Left kidney (tissue), 8 donors: ENCODE measurements at places on chromosomes 3 and 15. TPM values are rescaled to one million over a fixed set of nuclear protein-coding genes. Genes with fewer than 3 reads are reported as not detected.

DNA sequence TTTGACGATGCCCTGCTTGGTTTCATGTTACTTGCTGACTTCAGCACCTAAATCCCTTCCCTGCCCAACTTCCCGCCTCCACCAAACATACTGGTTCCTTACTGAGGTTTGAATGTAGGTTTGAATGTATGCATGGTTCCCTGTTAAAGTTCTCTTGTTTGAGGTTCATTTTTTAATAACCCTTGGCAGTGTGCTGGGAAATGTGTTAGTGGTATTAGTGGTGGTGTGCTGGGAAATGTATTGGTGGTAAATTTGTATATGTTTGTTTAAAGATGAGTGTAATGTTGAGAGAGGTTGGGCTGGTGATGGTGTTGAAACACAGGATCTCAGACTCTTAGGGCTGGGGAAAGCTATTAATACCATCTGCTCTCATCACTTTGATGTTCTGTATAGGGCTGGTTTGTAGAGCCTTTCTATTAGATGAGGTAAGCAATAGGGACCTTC is 392.7 kb downstream of the PTPRG start:
- no peak for DNase-seq

DNA sequence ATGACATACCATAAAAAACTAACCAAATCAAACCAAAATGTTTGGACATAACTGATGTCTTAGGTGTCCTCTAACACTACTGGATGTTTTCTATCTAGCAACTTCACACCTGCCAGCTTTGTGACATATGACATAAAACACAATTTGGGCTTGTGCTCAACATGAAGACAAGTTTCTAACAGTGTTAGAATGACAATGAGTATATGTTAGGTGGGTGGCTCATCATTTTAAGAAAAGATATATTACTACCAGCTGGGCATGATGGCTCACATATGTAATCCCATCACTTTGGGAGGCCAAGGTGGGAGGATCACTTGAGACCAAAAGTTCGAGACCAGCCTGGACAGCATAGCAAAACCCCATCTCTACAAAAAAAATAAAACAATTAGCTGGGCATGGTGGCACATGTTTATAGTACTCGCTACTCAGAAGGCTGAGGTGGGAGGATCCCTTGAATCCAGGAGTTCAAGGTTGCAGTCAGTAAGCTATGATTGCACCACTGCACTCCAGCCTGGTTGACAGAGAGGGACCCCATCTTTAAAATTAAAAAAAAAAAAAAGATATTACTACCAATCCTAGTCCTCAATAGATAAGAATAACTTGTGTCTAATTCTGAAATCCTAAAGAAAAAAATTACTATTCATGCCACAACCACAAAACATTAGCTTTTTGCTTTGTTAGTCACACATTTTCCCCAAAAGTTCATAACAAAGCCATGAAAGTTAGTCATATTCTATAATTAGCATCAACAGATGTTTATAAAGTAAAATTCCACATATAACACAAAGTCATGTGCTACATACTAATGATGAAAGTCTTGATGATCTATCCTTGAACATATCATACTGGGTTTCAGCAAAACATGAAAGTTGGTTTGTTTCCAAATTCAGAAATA is 59.9 kb downstream of the LRRFIP2 start:
- DNase-seq: no peak

DNA sequence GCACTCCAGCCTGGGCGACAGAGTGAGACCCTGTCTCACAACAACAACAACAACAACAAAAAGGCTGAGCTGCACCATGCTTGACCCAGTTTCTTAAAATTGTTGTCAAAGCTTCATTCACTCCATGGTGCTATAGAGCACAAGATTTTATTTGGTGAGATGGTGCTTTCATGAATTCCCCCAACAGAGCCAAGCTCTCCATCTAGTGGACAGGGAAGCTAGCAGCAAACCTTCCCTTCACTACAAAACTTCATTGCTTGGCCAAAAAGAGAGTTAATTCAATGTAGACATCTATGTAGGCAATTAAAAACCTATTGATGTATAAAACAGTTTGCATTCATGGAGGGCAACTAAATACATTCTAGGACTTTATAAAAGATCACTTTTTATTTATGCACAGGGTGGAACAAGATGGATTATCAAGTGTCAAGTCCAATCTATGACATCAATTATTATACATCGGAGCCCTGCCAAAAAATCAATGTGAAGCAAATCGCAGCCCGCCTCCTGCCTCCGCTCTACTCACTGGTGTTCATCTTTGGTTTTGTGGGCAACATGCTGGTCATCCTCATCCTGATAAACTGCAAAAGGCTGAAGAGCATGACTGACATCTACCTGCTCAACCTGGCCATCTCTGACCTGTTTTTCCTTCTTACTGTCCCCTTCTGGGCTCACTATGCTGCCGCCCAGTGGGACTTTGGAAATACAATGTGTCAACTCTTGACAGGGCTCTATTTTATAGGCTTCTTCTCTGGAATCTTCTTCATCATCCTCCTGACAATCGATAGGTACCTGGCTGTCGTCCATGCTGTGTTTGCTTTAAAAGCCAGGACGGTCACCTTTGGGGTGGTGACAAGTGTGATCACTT is 2.0 kb downstream of the CCR5 start:
- DNase-seq: no peak

GRCh38 chr15:68305420-68305871 is 27.9 kb downstream of the FEM1B start:
- no peak for DNase-seq

DNA sequence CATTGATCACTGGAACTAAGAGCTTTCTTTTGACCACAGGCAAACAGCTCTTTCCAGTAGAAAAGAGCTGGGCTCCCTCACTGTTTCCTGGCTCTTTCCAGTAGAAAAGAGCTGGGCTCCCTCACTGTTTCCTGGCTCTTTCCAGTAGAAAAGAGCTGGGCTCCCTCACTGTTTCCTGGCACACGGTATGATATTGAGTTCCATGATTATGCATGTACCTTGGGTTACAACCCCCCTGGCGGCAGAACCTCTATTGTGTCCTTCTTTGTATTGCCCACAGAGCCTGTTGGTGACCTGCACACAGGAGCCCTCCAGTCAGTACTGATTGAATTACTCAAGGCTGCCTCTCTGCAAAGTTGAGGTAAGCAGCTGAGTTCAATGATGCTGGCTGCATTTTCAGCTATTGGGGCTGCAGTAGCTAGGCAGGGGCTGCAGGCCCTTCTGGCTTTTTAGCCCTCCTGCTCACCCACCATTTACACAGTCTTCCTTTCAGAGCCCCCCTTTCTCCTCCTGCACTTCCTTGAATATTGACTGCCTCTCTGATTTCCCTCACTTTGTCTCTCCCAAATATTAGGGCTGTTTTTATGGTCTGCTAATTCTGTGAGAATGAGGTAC is 10.2 kb downstream of the ACKR2 start:
- no peak for DNase-seq

- DNase-seq: no peak
Measured at GRCh38 chr15:70415398-70415797, 317.7 kb upstream of the TLE3 start.

- peak; percentile 75 for DNase-seq
Measured at GRCh38 chr3:44685128-44685800, 27.2 kb upstream of the ZNF502 start.

DNA sequence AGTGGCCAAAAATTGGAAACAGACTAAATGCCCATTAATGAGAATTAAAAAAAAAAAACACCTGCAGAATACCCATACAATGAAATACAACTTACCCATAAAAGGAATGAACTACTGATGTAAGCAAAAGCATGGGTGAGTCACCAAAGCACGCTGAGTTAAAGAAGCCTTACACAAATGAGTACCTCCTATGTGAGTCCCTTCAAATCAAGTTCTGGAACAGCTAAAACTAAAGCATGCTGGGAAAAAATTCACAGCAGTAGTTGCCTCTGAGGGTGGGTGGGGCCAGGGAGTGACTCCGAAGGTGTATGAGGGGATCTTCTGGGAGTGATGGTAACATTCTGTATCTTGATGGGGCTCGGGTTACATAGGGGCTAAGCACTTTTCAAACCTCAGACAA is 11.4 kb downstream of the MYO5C start:
- no peak for DNase-seq

- DNase-seq: no peak
Measured at GRCh38 chr3:66229931-66230330, 9.1 kb downstream of the SLC25A26 start.

DNA sequence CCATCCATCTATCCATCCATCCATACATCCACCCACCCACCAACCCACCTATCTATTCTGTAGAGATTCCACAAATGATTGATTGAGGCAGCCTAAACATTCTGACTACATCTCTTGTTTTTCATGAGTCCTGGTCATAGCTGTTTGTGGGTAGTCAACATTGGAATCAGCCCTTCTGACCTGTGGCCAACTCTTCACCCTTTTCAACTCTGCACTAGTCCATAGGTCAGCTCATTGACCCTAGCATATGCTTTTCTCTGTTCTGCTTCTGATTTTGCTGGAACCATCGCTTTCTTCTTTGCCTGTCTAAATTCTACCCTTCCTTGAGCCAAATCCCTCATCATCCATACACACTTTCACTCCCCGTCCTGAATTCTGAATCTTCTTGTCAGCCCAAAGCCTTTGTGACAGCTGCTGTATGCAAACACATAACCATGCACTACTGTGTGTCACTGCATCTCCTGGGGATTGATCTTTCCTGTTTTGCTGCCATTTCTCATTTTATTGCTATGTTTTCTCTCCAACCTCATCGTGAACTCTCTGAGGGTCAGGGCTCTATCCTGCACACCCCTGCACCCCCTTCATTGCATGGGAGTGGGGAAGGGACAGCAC is 16.8 kb upstream of the KCTD6 start:
- no peak for DNase-seq

DNA sequence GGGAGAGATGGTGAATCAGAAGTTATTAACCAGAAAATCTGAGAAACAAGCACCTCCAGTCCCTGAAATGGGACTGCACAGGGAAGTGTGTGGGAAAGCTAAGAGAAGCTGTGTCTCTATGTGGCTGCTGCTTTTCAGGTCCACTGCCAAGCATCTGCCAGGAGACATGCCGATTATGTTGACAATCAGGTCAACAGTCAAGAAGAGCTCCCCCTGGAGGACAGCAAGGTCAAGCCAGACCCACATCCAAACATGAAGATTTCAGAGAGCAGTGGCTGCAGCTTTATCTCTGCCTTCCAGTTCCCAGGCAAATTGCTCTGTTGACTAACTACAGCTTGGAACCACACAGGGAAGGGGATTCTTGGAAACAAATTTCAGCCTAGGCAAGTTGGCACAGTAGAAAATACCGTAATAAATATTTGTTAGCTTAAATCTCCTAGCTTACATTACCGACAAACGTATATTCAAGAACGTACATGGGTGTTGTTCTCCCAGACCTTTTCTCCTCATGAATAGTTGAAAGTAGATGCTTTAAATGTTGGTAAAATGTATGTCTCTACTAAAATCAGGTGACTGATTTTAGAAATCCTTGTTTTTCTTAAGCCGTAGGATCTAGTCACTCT is 394.5 kb upstream of the RARB start:
- no peak for DNase-seq

DNA sequence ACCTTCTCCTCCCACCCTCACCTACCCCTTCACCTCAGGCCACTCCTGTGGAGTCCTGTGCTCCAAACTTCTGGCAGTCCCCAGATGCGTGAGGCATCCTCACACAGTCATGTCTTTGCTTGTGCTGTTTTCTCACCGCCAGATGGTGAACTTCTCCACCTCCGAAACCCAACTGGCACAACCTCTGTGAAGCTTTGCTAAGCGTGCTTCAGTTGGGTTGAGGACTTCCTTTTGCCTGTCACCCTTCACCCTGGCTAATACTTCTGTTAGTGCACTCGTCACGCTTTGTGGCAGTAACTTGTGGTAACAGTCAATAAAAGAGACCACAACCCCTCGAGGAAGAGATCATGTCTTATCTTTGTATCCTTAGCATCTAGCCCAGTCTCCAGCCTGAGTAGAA is 42.0 kb upstream of the SKOR1 start:
- no peak for DNase-seq

GRCh38 chr3:196670339-196670738 is 30.8 kb downstream of the NRROS start:
- DNase-seq: no peak

- DNase-seq: no peak
Measured at GRCh38 chr3:119324899-119325298, 30.7 kb downstream of the ARHGAP31 start.

GRCh38 chr3:153704115-153704514 is 417.1 kb upstream of the ARHGEF26 start:
- DNase-seq: no peak

DNA sequence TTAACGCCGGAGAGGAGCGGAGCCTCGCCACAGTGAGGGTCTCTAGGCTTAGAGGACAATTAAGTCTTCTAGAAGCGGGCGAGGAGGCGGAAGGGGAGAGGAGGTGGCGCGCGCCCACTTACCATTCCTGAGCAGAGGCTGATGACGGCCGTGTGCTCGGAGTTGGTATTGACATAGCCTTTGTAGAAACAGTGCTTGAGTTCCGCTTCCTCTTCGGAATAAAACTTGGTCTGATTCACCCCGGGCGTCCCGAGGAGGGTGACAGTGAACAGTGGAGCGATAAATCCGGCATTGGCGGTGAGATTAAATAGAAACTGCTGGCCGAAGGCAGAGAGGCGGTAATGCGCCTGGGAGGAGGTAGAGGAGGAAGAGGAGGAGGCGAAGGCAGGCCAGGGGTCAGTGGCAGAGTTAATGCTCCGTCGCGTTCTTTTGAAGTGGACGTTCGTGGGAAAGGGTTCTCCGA is 1.3 kb downstream of the ADAMTS9 start:
- no peak for DNase-seq

GRCh38 chr3:41683666-41684350 is 278.1 kb downstream of the ULK4 start:
- no peak for DNase-seq

Gene SLC35G2
- 5.1 TPM for polyA plus RNA-seq

Gene PTH1R
- polyA plus RNA-seq: 178 TPM

Gene ARGFX
- not detected for polyA plus RNA-seq

Gene MGA
- polyA plus RNA-seq: 47.4 TPM

Gene ADGRG7
- polyA plus RNA-seq: not detected

Gene CHRNB4
- polyA plus RNA-seq: 3.3 TPM
